Tibial nerve (tissue), 4 donors: ENCODE measurements at places on chromosomes 2 and 18. TPM values are rescaled to one million over a fixed set of nuclear protein-coding genes. Genes with fewer than 3 reads are reported as not detected.

- DNase-seq, result no peak
Observed at GRCh38 chr2:7572450-7572849, 655.2 kb downstream of the RNF144A start.

The GPATCH11 gene
- total RNA-seq, result 9.8 TPM

The SCG2 gene
- total RNA-seq, result 0.63 TPM

The COLEC11 gene
- total RNA-seq, result 0.66 TPM
